A549 treated with Mapracorat at 1 μM for 4 hours (cell line): ENCODE measurements at places on chromosomes 7 and 10. TPM values are rescaled to one million over a fixed set of nuclear protein-coding genes. Genes with fewer than 3 reads are reported as not detected.

ABCF2 gene
- 58.0 to 63.8 TPM (median 62.0 TPM) in 5 replicates for total RNA-seq

CLCN1 gene
- total RNA-seq, result 0.05 to 0.37 TPM in 2 of 5 replicates, not detected in the others

CLDN3 gene
- total RNA-seq, result 1.7 to 3.9 TPM (median 3.5 TPM) in 5 replicates

MYOZ1 gene
- total RNA-seq, result not detected in 5 replicates

PNLIPRP2 gene
- not detected in 5 replicates for total RNA-seq
